NCI-H2171 treated with DMSO at 0.1 percent for 48 hours (cell line): ENCODE measurements at places on chromosomes 4 and X.

GRCh38 chr4:188297873-188298272 lies 158.6 kb downstream of the TRIML1 start:
- no peak for DNase-seq

DNA sequence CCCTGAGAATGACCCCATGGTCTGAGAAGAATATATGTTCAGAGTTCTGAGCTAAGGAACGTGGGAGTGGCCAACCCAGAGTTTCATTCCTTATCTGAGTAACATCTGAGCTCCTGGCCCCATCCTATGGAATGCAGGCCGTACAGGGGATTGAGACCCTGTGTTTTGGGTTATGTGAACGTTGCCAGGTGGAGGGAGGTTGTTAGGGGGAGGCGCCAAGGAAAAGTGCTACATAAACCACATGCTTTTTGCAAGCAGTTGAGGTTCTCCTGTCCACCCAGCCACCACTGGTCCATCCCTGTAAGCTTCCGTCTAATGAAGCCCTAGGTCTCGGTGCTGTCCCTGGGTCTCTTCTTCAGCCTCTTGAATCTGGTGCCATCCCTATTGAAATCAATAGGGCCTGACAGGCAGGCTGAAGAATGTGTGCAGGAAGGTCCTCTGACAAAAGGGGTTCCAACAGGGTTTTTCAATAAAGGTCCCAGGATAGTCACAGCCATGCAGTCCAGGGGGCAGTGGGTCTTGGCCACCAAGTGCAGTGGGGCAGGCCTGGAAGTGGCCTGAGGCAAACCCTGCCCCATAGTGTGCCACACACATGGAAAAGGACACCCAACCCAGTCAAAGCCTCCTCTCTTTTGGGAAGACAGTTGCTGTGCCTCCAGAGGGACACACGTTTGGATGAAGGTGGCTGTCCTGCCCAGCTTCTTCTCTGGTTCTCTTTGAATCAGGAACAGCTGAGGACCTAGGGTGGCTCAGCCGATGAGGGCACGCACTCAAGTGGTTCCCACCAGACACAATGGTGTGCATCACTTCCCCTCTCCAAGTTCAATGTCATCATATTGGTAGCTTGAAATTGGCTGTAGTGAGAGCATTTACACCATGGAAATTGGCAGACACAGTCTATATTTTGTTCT lies 53.5 kb downstream of the HTRA3 start:
- DNase-seq: no peak

DNA sequence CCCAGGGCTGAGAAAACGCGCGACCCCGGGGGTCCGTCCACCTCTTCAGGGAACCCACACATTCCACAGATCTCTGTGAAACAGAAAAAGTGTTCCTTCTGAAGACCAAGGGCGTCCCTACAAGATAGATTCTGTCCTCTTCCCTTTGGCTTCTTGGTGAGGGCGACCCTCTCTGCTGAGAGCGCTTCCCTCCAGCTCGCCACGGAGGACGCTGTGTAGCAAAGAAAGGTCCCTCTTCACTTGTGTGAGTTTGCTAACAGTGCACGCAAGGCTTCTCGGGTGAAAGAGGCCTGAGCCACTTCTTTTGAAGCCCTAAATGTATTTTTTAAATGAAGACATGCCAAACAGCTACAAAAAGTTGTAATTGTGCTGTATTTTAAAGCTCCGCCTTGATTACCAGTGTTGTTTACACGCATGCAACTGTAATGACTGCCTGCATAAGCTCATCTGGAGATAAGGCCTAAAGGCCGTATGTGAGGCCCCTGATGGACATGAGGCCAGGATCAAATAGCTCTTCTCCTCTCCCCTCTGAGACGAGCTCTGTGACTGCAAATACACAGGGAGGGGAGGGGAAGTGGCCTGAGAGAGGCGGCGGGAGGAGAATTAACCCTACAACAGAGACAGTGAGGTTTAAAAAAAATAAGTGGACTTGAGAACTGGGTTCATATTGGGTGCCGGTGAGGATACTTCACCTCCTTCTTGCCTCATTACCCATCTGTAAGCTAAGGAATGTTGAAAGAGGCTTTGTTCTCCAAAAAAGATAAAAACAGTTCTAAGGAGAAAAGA lies 95.5 kb downstream of the SOWAHB start:
- no peak for DNase-seq

GRCh38 chr4:84790769-84791565 lies 175.5 kb downstream of the WDFY3 start:
- no peak for DNase-seq

DNA sequence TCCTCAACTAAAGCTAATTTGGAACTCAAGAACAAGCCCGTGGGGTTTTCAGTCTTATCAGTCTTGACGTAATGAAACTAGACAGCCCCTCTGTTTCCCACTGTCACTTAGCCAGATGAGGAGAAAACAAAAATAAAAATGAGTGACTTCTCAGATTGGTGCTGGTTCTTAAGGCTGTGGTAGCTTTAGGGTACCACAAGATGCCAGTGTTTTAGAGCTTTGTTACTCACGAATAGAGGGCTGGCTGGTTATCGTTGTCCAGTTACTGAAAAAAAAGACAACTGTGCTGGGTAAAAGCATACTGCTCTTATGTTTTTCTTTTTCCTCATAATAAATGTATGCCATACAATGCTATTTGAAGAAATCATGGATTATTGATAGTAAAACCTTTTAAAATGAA lies 796.7 kb downstream of the RAPGEF2 start:
- no peak for DNase-seq

DNA sequence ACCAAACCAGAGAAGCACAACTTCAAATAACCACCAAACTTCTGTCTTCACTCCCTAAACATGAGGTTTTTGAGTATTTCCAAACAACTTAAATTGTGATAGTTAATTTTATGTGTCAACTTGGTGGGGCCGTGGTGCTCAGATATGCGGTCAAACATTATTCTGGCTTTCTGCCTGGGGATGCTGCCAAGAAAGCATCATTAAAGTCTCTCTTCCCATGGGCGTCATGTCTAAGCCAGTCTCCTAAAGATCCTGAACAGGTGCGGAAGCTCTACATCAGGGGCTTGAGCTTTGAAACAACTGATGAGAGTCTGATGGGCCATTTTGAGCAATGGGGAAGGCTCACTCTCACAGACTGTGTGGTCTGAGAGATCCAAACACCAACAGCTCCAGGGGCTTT lies 24.1 kb upstream of the SOD3 start:
- DNase-seq: no peak

DNA sequence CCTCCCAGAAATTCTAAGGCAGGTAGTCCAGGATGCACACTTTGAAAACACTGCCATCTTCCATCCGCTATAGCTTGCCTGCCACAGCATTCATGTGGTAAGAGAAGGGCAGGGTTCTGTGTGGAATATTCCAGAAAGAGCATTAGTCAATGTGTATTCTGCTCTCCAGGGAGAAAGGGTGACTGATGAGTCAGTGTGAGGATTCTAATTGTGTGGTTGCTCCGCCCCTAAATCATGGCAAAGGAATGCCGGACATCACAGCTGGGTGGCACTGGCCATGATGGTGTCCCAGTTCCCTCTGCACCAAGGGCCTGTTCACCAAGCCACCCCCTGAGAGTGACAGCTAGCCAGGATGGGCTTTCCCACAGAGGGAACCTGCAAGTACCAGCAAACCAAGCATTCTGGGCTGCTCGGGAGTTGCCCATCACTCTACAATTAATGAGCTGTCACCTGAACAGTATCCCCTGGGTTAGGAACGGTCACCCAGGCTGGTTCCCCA lies 9.5 kb downstream of the IDS start:
- DNase-seq: no peak

DNA sequence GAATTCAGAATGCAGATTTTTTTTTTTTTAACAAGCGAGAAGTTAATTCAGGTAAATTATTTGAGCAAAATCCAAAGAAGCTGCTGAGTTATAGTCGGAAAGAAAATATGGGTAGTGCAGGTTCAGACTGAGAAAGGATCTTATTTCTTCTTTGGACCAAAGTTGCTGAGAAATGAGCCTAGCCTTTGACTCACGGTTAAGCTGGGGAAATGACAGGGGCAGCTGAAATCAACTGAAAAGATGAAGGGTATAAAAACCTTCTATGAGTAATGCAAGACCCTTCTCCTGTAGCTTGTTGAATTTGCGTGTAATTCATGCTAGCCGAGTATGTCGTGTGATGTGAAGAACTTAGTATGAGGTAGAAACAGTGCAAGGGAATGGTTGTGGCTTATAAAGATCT lies 63.0 kb downstream of the KIAA0232 start:
- DNase-seq: no peak
